ENCODE measurements at places on chromosomes 12 and 14. TPM values are rescaled to one million over a fixed set of nuclear protein-coding genes. Genes with fewer than 3 reads are reported as not detected.

The CYP27B1 gene
- polyA plus RNA-seq, result 3.4 TPM

DNA sequence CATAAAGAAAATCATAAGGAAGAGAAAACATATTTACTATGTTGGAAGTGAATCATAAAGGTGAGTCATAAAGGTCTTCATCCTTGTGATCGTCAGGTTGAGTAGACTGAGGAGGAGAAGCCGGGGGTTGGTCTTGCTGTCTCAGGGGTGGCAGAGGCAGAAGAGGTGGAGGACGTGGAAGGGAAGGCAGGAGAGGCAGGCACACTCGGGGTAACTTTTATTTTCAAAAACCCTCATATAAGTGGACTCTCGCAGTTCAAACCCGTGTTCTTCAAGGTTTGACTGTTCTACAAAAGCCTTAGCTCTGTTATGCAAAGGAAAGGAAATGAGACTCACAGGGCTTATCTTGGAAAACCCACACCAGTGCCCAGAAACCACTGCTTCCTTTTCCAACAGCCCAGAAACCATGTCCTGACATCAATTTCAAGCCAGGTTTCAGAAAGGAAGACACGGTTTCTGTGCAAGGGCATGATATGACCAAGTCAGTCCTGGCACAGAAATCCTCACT, 14.0 kb downstream of the SMCO2 start:
- DNase-seq, result no peak

DNA sequence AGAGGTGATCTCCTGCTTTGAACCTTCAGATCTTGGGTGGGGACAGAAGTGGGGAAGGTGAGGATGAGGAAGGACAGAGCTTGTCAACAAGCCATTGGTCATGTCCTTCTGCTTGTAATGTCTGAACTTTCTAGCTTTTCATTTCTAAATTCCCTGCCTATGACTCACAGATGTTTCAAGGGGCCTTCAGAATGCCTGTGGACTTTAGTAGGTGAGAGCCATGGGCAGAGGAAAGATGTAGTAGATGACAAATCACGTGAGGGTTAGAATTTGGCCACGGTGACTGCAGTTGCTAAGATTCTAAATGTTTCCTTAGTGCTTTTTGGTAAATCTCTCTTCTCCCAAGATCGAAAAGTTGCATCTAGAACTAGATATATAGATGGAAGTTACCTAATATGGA, 18.7 kb upstream of the CREBL2 start:
- DNase-seq, result no peak

DNA sequence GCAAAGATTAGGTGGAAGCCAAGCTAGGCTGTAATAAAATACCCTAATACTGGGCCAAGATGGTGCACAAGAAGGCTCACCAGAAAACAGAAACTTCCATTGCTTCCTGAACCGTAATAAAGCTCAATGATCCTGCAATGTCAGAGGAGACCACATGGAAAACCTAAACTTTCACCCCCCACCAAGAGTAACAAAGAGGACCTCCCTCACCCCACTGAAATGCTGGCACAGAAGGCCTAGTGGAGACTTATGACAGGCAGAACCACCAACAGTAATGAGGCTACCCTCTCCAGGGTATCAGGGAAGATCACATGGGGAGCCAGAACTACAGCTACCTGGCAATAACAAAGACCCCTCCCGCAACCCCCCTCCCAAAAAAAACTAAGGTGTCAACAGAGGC, 43.1 kb downstream of the CEP83 start:
- no peak for DNase-seq

DNA sequence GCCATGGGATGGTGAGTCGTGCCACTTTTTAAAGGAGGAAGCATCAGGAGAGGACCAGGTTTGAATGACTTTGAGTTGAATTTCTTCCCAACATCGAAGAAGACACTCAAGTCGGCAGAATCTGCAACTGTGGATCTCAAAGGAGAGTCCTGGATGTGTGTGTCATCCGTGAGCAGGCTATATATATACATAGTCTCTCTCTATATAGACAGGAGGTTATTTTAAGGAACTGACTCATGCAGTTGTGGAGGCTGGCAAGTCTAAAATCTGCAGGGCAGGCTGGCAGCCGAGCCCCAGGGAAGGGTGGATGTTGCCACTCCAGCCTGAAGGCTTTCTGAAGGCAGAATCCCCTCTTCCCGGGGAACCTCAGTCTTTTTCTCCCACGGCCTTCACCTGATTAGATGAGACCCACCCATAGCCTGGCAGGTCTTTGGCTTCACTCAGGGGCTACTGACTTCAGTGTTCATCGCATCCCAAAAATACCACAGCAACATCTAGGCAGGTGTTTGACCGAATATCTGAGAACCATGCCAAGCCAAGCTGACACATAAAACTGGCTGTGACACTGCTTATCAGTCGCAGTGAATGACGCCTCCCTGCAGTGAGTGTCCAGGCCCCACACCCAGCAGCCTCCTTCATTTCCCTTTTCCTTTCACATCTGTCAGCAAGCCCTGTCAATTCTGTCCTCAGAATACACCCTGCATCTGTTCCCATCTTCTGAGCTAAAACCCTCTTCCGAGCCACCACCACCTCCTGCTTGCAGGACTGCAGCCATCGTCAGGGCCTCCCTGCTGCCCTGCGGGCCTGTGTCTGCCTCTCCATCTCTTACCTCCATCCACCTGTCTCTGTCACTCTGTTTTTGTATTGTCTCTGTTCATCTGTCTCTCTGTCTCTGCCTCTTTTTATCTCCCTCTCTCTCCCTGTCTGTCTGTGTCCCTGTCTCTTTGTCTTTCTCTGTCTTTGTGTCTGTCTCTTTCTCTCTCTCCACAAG, 54.0 kb downstream of the ZNF664 start:
- DNase-seq, result no peak

DNA sequence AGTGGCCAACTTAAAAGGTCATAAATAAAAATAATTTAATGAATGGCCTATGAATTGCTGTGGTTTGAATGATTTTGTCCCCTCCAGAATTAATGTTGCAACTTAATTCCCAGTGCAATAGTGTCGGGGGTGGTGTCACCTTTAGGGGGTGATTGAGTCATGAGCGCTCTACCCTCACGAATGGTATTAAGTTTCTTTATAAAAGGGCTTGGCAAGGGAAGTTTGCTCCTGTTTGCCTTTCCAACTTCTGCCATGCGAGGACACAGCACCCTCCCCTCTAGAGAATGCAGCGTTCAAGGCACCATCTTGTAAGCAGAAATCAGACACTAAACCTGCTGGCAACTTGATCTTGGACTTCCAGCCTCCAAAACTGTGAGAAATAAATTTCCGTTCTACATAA, 253.3 kb downstream of the ATXN7L3B start:
- no peak for DNase-seq

GRCh38 chr14:106055289-106055688, 528.9 kb downstream of the TMEM121 start:
- DNase-seq, result no peak

GRCh38 chr14:82192387-82192786, 658.7 kb upstream of the SEL1L start:
- DNase-seq, result no peak

- no peak for DNase-seq
These were observed 75.0 kb downstream of the HMGA2 start for GRCh38 chr12:65899241-65899640.

DNA sequence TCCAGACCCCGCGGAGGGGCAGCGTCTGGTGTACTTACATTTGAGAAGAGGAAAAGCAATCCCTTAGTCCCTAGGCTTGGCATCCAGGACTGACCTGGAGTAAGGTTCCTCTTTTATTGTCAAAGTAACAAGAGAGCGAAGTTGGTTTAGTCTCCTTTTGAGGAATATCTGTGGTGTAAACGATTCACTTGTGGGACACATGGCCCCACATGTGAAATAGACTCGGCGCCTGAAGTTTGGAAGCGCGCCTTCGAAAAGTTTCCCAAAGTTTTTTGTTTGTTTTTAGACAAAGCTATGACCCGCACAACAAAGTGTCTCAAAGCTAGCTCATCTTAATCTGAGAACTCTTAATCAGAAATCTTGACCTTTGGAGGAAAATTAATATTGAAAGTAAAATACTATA, 744 bp downstream of the STYX start:
- no peak for DNase-seq

The CLEC6A gene
- not detected for polyA plus RNA-seq

GRCh38 chr12:119476951-119477350, 116.6 kb upstream of the TMEM233 start:
- DNase-seq, result no peak

The GNB3 gene
- polyA plus RNA-seq, result 5.4 TPM

DNA sequence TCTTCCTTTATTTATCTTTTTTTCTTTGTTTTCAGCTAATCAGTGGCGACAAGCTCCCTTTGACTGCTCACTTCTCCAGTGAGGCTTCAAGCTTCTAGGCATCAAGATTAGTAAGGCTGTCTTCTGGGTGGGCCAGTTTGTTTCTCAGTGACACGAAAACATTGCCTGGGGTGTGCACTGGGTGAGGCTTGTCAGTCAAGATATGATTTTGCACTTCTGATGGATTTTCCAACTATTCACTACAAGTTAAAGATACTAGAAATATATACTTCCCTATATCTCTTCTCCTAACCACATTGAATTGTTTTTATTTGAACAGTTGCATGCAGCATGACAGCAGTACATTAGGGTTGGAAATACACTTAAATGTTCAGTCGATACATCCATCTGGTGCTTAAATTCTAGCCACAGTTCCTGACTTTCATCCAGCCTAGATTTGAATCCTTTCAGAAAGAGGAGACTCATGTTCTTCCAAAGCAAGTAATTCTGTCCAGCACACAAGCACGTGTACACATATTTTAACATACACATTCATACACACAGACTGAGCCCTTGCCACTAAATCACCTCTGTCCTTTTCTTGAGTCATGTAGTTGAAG, 275.6 kb upstream of the NOVA1 start:
- DNase-seq, result no peak
